ENCODE measurements at places on chromosomes 3 and 15.
A peak's percentile ranks its signal among the peaks of the same experiment; 100 is the strongest.

DNA sequence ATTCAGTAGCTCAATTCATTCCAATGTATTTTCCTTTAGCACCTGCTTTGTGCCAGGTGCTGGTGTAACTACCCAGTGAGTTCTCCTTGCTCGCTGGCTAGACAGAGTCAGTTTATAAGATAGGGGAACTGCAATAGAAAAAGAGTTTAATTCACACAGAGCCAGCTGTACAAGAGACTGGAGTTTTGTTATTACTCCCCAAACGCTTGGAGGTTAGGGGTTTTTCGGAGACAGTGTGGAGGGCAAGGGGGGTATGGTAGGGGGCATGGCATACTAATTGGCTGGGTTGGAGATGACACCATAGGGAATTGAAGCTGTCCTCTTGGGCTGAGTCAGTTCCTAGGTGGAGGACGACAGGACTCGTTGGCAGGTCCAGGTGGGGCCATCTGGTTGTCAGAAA lies 5.4 kb upstream of the CFAP91 start:
- no peak for DNase-seq

DNA sequence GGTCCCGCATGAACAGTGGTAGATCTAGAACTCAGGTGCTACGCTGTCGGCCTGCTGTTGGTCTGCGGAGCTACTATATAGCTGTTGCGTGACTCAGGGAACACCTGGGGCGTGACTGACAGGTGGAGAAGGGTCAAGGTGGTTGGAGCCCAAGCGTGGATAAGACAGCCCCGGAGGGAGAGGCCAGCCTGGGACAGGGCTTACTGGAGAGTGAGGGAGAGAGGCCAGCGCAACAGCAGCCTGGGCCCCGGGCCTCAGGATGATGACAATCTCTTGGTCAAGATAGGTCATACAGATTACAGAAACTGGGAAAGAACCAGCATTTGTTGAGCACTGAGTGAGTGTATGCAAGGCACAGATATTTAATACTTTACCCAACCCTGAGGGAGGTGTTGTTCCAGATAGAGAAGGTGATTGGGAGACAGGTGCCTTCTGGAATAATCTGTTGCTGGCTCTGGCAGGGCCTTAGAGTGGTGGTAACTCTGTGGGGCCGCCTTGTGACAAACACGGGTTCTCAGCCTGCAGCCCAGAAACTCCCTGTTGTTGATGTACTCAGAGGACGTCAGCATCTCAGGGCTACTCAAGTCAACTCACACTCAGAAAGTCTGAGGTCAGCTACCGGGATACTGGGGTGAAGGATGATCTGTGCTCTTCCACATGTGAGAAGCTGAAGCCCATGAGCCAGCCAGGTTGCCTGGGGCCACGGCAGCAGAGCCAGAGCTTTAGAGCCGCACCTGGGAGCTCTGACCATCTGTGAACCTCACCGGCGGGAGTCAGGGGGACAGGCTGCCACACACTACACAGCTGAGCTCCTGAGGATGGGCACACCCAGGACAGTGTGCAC lies 265.4 kb upstream of the HES1 start:
- no peak for DNase-seq

DNA sequence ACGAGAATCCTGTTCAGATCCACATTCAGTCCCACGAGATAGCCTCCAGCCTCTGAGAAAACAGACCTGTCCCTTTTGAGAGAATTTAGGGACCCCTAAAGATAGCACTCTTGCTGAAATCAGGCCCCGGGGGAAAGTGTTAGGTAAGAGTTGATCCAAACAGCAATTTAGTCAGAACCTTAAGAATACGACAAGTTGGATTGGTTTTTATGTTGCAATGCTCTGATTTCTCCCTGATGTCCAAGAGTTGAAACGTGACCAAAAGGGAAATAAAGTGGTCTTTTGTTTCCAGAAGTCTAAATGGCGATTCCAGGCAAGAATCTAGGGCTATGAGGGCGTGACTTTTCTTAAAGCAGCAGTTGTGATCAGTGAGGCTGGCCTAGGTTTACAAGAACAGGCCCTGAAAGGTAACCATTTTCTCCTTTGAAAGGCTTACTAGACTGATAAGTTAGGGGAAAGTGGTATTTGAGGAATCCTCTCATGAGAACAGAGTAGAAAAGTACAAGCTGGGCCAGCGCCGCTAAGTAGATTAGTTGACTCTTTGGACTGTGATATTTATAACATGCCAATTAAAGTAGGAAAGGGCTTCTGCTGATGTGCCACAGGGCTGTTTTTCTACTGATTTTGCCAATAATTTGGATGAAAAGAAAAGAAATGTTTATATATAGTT lies 4.9 kb downstream of the MAN2A2 start:
- no peak for DNase-seq

- DNase-seq: no peak
Measured at GRCh38 chr3:161388855-161389254, 17.5 kb upstream of the SPTSSB start.

GRCh38 chr3:186825294-186825821 lies 17.2 kb upstream of the ADIPOQ start:
- DNase-seq: peak; percentile 88

GRCh38 chr15:59594493-59594942 lies 17.1 kb upstream of the GCNT3 start:
- DNase-seq: peak; percentile 7

GRCh38 chr3:15271785-15272381 lies 60.5 kb downstream of the SH3BP5 start:
- DNase-seq: peak; percentile 19

DNA sequence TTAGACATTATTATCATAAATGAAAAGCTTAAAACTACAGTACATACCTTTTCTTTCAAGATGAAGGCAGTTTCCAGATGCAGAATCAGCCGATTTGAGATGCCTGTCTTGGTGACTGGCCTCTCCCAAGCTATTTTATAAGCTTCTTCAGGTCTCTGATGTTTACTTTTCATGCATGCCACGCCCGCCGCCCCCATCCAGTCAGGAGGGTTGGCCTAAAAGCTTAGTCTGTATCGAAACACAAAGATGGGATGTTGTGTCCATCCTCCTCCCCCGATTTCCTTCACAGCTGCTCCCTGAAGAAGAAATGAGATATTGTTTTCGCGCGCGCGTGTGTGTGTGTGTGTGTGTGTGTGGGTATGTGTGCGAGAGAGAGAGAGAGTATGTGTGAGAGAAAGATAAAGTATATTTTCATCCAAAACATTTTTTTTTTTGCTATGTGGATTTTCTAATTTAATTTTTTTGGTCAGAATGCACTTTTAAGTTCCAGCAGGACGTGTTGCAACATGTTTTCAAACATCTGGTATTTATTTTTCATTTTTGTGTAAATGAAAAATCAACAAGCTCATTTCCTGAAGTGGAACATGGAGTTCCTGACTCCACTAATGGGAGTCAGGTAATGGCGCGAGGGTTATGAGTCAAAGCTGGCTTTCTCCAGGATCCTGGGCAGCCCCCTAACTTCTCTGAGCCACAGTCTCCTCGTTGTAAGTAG lies at the start of gene APOD:
Gene APOD, minus strand, starts transcription at position 110 of the 712 bp plus-strand sequence. CDS start 4,479 bp downstream, outside the sequence.
- peak; percentile 20 for DNase-seq

DNA sequence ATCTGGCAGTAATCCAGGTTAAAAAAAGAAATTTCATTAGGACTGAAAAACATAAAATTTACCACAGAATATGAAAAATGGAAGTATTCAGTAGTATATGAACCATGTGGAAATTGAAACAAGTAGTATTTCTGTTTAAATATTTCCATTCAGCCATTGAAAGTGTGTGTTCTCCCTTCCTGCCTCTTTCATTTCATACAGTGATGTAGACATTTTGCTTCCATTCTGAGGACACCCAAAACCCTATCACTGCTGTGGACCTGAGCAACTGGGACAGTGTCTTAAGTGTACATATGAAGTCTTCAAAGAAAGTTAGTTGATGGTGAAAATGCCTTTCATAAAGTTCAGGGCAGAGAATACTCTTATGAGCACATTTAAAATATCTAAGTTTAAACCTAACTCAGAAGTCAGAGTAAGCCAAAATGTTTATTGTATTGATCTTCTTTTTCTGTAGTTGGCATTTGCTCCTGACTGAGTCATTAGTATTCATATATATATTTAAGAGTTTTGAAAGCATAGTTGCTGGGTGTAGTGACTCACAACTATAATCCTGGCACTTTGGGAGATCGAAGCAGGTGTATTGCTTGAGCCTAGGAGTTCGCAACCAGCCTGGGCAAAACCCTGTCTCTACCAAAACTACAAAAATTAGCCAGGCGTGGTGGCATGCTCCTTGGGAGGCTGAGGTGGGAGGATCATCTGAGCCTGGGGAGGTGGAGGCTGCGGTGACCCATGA lies 198.8 kb downstream of the KLHL25 start:
- no peak for DNase-seq

GRCh38 chr3:134239538-134239937 lies 11.1 kb downstream of the RYK start:
- DNase-seq: no peak

- peak; percentile 90 for DNase-seq
Measured at GRCh38 chr15:81091889-81092558, 42.0 kb upstream of the CFAP161 start.

GRCh38 chr3:73499787-73500186 lies 125.0 kb downstream of the PDZRN3 start:
- DNase-seq: peak; percentile 73

DNA sequence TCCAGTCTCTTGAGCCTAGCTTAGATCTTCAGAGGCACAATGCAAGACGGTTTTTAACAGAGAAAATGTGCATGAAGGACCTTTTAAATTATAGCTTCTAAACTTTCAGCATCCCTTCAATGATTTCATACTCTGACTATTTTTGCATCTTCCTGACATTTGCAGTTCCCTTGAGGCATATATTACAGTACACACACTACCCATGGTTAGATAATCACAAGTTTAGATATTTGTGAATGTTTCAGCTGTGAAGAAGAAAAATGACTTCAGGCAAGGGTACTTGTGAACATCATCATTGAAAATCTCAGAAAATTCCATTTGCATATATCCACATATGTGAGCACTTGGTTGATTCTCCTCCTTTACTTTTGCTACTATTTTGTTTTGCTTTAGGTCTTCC lies 341.5 kb downstream of the ROBO2 start:
- DNase-seq: no peak

DNA sequence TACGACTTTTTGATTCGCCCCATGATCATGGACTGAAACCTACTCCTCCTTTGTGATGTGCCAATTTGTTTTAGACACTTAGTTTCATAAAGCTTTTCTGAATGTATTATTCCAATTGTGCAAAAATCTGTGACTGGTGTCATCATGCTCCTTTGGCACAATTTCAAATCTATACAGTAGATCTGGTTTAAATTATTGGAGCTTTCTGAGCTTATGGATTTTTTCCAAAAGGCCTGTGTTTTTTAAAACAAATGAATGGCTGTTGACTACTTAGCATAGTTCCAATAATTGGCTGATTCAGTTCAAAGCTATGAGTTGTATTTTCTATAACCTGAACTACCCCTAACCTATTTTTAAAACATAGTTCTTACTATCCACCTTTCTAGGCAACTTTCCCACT lies 282.7 kb downstream of the CNTN3 start:
- DNase-seq: peak; percentile 76

GRCh38 chr3:178966299-178967176 lies 105.1 kb downstream of the ZMAT3 start:
- peak; percentile 49 for DNase-seq

GRCh38 chr3:178665747-178666146 lies 129.5 kb downstream of the KCNMB2 start:
- DNase-seq: no peak

GRCh38 chr3:3241596-3241995 lies 62.1 kb upstream of the CRBN start:
- DNase-seq: no peak

- DNase-seq: no peak
Measured at GRCh38 chr3:142615171-142615570, 19.0 kb downstream of the PLS1 start.

- no peak for DNase-seq
Measured at GRCh38 chr15:93372865-93373223, 283.8 kb upstream of the RGMA start.

DNA sequence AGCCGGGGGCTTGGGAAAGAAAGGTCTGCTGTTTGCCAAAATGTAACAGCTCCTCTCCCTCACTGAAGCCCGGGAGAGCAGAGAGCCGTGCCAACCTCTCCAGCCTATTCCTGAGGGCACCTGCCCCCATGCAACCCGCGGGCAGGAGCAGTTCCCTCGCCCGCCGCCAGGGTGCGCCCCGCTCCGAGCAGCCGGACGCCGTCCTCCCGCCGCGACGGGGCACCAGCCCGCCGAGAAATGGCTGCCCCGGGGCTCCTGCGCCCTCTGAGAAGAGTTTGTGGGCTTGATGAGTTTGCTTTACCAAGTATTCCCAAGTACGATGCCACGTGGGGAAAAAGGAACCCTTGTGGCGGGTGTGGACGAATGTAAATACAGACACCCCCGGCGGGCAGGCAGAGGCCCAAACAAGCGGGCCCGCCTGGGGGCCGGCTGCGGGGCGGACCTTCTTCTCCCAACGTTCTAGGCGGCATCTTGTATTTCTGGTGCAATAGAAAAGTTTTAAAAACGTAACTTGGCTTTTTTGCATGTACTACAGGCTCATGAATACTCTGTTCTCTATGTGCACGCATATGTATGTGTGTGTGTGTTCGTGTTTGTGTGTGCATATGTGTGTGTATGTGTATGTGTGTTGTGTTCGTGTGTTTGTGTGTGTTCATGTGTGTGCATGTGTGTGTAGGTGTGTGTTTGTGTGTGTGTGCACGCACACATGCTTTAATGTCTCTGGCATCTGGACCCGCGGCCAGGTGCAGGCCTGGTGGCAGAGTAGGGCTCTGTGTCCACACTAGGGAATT lies 162.9 kb downstream of the CHSY1 start:
- peak; percentile 56 for DNase-seq

- DNase-seq: no peak
Measured at GRCh38 chr15:89806210-89806558, 8.5 kb downstream of the ANPEP start.

GRCh38 chr15:69751147-69751546 lies 298.5 kb downstream of the RPLP1 start:
- DNase-seq: no peak

DNA sequence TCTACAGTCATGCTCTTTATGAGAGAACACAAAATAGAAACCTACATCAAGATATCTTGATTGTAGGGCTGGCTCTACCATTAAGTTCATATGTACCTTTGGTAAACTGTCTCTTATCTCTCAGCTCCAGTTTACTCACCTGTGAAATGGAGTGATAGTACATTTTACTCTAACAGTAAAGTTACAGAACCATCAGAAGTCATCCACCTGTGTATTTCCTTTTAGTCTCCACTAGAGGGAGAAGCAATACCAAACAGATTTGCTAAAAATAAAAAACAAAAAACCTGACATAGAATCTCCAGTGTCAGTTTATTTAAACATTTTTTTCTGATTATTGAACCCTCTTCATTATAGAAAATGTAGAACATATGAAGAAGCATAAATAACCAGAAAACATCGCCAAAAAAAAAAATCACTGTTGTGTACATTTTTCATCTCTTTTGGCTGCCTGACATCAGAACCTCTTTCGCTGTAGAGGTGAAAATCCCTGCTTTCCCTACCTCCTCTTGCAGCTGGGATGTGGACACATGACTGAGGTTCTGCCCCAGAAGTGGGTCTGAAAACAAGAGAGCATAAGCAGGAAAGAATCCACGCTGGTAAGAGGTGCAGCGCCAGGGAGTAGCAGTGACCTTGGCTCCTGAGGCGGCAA lies 48.7 kb upstream of the WDR72 start:
- no peak for DNase-seq

GRCh38 chr3:7585052-7585451 lies 724.1 kb downstream of the GRM7 start:
- DNase-seq: no peak
